ENCODE measurements at places on chromosomes 7 and 10.

GRCh38 chr7:85620936-85621685 is 434.3 kb upstream of the SEMA3D start:
- DNase-seq, result no peak

GRCh38 chr10:5737352-5737751 is 52.7 kb downstream of the TASOR2 start:
- DNase-seq, result no peak

GRCh38 chr10:9018195-9019173 is 964.0 kb downstream of the GATA3 start:
- no peak for DNase-seq

DNA sequence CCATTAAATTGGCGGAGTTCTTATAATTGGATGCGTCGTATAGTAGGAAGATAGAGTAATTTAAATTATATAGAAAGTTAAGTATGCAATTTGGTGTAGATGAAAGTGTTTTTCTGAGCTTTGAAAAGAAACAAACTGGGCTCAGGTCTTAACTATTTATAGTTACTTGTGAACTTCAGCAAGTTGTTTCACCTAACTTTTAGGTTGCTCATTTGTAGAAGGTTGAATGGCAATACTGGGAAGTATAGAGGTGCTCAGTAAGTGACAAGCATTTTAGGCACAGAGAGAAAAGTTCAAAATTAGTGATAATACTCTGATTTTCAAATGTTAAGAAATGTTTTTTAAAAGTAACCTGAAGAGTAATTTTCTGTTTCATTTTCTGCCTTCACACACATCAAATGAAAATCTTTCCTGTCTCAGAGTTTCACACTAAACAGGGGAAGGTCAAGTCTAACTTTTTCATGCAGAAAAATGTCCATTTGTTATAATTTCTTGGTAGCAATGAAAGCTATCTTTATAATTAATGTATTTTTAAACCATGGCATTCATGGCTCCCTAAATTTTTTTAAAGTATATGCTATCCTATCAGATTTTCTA is 146.5 kb downstream of the PHF14 start:
- DNase-seq, result no peak

- no peak for DNase-seq
Observed at GRCh38 chr7:7178081-7178480, 4.3 kb upstream of the C1GALT1 start.

DNA sequence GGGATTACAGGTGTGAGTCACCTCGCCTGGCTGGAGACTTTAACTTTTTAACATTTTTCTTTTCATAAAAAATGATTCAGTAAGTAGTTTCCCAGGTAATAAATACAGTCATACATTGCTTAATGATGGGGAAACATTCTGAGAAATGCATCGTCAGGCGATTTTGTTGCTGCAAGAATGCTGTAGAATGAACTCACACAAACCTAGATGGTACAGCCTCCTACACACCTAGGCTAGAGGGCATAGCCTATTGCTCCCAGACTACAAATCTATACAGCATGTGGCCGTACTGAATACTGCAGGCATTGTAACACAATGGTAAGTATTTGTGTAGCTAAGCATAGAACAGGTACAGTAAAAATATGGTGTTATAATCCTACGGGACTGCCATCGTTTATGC is 108.5 kb upstream of the SFMBT2 start:
- DNase-seq, result no peak

GRCh38 chr10:4576206-4576605 is 249.8 kb upstream of the AKR1E2 start:
- DNase-seq, result no peak

DNA sequence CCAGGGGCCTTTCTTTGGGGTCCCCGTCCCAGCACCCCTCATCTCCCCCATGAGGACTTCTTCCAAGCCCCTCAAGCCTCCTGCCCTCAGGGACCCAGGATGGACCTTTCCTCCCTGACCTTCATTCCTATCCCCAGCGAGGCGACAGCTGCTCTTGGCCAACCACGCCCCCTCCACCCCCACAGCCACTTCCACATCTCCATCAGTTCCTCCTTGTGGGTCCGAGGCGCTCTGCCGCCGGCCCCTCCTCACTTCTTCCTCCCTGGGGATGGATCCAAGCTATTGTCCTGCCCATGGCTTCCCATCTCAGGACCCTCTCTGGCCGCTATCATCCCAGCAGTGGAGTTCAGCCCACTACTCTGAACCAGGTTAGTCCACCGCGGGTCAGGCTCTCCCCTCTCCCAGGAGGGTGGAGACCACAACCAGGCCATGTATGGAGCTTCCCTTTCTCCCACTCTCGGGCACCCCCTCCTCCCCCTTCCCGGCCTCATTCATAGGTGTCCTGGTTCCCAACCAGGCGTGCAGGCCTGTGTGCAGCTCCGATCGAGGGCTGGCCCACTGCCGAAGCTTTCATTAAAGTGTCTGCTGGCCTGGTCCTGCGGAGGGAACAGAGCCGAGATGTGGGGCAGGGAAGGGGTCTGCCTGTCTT is 1.7 kb upstream of the SH2B2 start:
- DNase-seq, result no peak

GRCh38 chr10:101050208-101051069 is 11.3 kb upstream of the KAZALD1 start:
- peak; percentile 75 for DNase-seq

DNA sequence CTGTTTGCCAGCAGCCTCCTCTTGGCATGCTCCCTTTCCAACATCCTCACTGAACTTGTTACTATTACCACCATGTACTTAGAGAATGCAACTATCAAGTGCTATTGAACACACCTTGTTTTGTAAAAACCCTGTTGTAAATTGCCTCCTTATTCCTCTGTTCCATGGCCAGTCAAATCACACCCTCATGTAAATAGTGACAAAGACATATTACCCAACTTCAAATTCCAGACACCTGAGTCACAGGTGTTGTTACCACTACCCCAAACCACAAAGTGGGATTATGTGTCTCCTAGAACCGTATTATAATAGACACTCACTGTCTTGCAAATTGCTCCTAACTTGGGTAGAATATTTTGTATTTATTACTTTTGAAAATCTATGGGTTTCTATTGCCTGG is 263.2 kb upstream of the C7orf33 start:
- DNase-seq, result no peak

- no peak for DNase-seq
Observed at GRCh38 chr7:5687936-5688630, 93.4 kb downstream of the RNF216 start.

DNA sequence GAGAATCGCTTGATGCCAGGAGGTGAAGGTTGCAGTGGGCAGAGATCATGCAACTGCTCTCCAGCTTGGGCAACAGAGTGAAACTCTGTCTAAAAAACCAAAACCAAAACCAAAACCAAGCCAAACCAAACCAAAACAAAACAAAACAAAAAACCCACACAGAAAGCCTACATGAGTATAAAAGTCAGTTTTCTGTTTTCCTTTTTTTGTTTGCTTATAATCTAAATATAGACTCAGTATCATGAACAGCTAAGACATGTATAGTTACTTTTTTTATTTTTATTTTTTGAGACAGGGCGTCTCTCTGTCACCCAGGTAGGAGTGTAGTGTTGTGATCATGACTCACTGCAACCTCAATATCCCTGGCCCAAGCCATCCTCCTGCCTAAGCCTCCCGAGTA is 16.8 kb upstream of the MTPN start:
- no peak for DNase-seq

GRCh38 chr10:132984801-132985545 is 42.6 kb upstream of the CFAP46 start:
- DNase-seq, result no peak

DNA sequence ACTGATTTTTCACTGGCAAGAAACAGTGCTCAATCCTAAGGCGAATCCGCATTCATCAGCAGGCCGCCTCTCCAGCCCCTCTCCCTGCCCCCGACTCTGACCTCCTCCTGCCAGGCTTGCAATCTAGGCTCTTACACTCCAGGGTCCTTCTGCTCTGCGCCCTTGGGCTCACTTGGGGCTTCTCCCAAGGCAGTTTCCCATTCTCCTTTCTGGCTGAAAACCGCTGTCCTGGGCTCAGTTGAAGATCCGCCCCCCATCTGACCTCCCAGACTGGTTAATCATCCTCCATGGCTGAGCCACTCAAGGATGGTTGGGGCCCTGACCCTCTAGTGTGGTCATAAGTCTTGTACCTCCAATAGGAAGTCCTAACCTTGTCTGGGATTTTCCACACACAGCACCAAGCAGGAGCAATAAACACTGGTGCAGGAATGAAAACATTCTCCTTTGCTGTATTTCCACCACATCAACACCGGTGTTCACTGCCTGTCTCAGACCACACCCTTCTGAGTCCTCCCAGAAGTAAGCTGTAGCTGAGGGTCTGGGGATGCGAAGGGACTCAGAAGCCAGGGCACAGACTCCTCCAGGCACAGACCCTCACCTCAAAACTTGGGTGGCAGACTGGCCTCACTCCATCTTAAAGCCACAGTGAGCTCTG is 42.4 kb downstream of the TNS3 start:
- no peak for DNase-seq
